Stimulated activated CD8-positive, alpha-beta memory T cell treated with anti-CD3 and anti-CD28 coated beads, Interleukin-4, amount 100 ng/mL, for 1 hour (primary cell): ENCODE measurements at places on chromosomes 7 and 10.

DNA sequence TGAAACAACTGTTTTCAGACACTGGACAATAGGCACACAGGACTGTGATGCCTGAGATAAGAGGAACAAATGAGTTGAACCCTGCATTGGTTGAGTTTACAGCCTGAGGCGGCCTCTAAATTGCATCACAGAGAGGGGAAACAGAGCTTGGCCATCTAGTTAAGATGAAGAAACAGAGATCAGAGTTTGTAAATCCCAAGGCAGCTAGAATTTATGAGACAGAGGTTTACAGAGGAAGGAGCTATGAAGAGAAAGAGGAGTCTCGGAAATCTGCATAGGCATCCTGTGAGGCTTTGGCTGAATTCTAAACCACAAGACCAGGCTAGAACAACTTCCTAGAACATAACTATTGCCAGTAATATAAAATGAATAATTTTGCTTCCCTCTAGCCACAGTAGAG, 41.0 kb upstream of the OIT3 start:
- no peak for DNase-seq

- DNase-seq: no peak
These were observed 93.2 kb downstream of the REEP3 start for GRCh38 chr10:63614371-63614891.

DNA sequence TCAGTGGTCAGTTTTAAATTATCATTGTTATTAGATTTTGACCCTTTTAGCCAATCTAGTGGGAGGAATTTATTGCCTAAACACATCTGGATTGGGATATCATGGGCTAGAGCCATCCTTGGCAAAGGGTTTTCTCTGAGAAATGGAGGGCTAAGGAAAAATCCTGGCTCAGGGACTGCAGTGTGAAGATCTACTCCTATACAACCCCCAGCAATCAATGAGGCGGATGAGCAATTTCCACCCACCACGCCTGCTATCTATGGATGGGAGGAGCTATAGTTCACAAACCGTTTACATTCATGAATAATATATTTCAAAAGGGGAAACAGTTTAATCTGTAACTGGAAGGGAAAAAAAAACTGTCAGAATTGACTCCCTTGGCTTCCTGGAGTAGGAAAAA, 2.7 kb downstream of the CAV1 start:
- DNase-seq: no peak

DNA sequence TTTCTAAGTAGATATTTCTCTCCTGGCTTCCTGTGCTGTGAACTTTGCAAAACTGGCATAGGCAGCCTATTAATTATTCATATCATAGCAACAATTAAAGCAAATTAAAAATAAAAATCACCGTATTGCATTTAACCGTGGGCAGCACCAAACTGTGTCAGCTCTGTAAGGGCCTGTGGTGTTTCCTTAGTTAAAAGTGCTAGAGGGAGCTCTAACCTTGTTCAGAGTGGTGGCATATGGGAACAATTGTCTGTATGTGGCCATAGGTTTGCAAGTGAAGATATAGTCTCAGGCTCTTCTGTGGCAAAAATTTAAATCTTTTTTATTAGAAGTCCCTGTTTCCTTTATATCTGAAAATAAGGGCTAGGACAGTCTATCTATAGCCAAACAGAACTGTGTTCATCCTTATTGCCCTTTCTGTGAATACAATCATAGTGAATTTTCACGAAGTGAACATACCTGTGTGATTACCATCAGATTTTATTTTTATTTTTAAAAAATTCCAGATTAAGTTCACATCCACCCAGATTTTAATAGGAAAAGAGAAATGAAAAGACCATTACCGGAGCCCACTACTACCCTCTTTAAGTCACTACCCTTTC, 92.6 kb downstream of the POLL start:
- DNase-seq: no peak

DNA sequence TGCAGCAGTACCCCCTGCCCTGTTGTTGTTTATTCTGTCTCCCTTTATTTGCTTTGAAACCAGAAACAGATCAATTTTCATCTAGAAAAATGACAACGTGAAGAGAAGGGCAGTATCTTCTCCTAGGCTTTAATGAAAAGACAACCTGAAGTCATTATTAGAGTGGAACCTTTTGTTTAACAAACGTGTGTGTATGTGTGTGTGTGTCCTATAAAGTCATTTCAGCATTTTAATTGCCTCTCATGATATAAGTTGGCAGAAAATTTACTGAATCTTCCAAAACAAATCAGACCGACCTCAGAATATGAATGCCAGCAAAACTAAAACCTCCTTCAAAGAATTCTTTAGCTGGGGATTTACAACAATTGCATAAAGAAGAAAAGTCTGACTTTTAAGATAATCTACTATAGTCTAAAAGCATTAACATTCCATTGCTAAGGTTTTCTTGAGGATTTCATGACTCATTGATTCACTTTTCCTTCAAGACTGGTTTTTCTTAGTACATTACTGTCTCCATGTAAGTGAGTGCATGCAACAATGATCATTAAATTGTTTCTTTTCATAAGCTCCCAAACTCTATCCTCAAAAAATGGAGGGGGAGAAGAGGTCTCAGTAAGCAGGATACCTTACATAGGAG, 3.2 kb downstream of the GLI3 start:
- DNase-seq: no peak

DNA sequence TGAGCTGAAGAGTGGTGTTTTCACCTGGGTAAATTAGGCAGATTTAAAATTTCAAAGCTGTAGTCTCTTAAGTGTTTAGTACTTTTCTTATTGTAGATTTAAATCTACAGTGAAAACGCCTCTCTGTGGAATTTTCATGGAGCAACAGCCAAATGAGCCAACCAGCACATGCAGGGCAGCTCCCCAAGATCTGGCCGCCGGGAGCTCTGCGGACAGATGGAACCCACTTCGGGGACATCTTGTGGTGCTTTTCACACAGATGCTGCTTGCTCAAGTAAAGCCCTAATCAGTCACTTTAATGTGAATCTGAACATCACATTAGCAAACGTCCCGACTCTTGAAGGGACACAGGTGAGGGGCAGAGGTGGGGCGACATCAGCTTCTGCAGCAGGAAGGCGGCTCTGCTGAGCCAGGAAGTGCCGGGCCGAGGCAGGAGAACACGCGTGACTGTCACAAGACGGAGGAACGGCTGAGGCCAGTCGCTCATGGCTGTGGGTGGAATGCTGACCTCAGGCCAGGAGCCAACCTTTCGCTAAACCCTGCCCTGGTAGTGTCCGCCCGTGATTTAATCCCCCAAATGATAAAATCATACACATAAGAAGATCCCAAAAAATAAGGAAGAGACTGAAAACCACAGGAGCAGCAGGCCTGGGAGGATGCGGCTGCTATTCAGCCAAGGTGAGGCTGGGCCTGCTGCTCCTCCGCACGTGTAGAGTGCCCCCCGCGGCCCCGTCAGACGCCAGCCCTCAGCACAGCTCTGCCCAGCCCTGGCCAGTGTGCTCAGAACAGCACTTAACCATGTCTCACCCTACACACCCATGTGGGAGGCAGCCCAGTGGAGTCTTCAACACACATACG, 256.8 kb downstream of the ZMYND11 start:
- no peak for DNase-seq

GRCh38 chr7:148940702-148941597, 56.9 kb upstream of the EZH2 start:
- DNase-seq: peak; percentile 41

DNA sequence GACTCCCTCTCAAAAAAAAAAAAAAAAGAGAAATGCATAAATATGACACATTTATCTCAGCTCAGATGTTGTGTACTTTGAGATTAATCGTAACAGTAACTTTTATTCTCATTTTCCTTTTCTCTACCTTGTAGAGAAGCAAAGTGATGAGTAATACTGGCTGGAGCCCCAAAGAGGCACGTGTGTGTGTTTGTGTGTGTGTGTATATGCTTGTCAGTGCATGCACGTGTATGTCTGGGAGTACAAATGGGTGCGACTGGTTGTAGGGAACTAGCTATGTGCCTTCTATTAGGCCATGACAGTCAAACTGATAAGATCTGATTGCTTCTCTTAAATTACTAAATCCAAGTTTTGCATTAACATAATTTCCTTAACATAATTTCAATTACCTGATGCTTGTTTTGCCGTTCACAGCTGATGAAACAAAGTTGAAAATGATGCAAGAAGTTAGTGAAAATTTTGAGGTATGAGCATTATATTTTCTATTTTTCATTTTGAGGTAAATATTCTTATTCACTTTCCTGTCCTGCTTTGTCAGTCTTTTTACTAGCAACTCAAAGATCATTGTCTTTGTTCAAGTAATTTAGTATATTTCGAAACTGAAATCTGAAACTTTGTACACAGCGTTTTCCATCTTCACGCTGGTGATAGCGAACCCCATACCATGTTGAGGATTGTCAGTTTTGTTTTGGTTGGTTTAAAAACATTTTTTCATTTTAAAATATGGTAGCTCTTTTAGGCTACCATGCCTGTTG, 3.4 kb downstream of the TRRAP start:
- DNase-seq: no peak

- no peak for DNase-seq
These were observed 19.8 kb upstream of the TMEM273 start for GRCh38 chr10:49207936-49208487.

DNA sequence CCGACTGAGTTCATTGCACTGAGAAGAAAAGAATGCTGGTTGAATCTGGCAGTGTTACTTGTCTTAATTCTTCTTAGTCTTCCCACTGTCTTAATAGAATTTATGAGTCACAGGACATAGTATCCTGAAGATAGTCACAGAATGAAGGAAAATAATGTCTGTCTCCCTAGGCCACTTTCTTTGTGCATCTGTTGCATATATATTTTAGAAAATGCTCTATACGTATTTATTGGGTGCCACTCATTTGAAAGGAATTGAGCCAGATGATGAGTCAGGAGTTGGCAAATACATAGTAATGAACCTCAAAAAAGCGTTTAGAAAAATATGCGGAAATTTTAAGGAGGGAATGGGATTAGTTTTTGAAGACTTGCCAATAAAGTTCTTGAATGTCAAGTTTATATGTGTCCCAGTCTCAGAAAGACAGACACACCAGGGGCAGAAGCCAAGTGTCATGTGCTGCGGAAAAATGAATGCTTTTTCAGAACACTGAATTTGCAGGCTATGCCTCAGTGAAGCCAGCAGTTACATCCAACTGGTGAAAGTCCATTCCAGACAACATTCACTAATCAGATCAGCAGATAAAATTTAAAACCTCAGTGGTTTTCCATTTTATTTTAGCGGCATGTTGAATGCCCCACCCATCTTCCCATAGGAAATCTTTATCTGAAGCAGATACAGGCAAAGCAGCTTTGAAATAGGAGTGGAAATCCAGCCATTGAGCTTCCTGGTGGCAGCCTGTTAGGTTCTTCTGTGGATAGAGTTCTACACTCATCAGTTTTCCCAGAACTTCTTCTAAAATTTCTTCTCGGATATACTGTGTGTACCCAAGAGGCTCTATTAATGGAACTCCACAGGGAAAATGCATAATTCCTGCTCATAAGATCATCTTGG, 308.4 kb downstream of the BICC1 start:
- DNase-seq: no peak

- DNase-seq: no peak
These were observed 107.4 kb upstream of the KMT2E start for GRCh38 chr7:104906556-104906955.

- no peak for DNase-seq
These were observed 14.8 kb downstream of the OGDHL start for GRCh38 chr10:49747303-49747646.

GRCh38 chr10:32961895-32962369, 3.9 kb upstream of the ITGB1 start:
- DNase-seq: no peak

DNA sequence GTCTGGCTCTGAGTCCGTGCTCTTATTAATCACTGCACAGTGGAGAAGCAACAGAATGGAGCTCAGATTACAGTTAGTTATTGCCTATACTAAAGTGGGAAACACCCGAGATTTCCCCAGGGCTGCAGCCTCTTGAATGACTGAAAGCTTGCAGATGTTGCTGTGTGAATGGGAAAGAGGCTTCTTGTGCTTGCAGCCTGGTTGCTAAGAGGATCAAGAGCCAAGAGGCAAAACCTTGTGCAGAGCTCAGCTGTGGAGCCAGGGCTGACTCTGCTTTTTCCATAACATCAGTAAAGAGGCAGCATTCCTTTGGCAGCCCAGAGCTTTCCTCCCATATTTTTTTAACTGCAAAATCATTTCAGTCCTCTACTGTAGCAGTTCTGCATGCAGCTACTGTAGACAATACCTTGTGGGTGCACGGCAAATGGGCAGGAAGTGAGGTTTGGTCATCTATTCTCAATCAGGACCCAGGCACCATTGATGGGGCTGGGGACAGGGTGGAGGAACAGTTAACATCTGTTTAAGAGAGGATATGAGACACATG, 86.5 kb downstream of the RALA start:
- DNase-seq: no peak

GRCh38 chr10:46094931-46095750, 49.1 kb upstream of the MSMB start:
- no peak for DNase-seq

DNA sequence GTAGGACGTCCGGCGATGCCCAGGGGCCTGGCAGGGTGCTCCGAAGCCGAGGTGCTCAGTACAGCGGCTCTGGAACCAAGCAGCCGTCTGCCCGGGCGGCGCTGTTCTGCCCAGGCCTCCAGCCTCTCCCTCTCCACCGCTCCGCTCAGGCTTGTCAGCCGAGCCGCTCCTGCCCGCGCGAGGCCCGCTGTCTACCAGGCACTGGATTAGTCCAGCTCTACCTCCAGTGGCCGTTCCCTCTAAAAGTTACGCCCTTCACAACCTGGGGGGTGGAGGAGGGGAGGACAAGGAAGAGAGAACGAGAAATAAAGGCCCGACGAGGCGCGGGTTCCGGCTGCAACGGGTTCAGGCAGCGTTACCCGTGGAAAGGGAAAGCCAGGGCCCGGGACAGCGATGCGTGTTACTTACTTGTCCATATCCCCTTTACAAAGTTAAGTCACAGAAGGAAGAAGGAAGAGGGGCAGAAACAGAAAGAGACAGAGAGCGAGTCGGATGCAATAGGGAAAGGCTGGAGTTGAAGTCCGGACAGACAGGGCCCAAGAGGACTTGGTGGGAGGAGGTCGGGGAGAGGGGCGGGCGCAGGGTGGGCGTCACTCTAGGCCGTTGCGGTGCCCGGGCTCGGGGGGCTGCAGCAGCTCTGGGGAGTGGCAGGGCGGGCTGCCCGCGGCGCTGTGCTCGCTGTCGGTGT, 2.8 kb downstream of the SP8 start:
- DNase-seq: no peak
